ENCODE measurements at places on chromosomes 6 and 20.
A peak's percentile ranks its signal among the peaks of the same experiment; 100 is the strongest.

GRCh38 chr6:139265512-139266190 is 26.1 kb downstream of the TXLNB start:
- DNase-seq: no peak

GRCh38 chr6:113586413-113587077 is 270.6 kb upstream of the MARCKS start:
- DNase-seq: no peak

- DNase-seq: no peak
These were observed 81.0 kb downstream of the GPX5 start for GRCh38 chr6:28606424-28607391.

DNA sequence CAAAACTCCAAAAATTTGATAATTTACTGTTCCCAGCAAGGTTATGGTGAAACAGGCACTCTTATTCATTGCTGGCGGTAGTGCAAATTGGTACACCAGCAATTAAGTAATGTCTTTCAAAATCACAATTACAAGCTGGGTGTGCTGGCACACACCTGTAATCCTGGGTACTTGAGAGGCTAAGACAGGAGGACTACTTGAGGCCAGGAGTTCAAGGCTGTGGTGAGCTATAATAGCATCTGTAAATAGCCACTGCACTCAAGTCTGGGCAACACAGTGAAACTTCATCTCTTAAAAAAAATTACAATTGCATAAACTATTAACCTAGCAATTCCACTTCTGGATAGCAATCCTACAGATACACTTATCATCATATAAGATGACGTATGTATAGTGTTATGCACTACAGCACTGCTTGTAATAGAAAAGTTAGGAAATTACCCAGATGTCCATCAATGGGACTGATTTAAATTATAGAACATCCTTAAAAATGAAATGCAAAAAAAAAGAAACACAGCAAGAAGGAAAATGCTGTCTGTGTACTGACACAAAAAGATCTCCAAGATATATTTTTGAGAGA is 31.4 kb downstream of the NCOA6 start:
- DNase-seq: no peak

- DNase-seq: no peak
These were observed 22.8 kb upstream of the KHDC1 start for GRCh38 chr6:73285674-73286283.

GRCh38 chr20:2692036-2692885 is at the start of gene EBF4:
Gene EBF4 (plus strand): TSS chr20:2692780. CDS start chr20:2693646, 866 bp downstream.
- no peak for DNase-seq

- DNase-seq: no peak
These were observed 53.5 kb downstream of the RIPOR2 start for GRCh38 chr6:24882295-24882694.

- DNase-seq: no peak
These were observed 420.9 kb downstream of the PREX1 start for GRCh38 chr20:48406912-48407340.

GRCh38 chr20:11901127-11901526 is 16.6 kb upstream of the BTBD3 start:
- DNase-seq: no peak

DNA sequence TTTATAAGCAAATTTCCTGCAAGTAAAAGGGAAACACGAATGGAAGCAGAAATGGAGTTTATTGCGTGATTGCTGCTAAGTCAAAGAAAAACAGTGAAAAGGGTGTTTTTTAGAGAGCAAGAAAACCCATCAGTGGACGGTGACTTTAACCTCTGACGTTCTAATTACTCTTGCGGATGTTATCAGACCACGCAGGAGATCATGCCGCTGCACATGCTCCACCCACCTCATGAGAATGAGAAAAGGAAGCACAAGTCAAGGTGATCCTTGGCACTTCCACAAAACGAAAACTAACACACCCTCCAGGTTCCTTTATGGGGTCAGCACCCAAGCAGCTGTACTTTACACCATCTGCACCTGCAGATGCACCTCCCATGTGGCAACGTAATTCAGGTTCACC is 45.0 kb downstream of the LYRM4 start:
- DNase-seq: no peak

GRCh38 chr6:54053881-54054391 is 57.3 kb upstream of the MLIP start:
- DNase-seq: no peak

GRCh38 chr6:3835055-3835731 is 14.0 kb upstream of the FAM50B start:
- no peak for DNase-seq

- no peak for DNase-seq
These were observed 31.3 kb downstream of the SLC22A3 start for GRCh38 chr6:160379466-160379865.

DNA sequence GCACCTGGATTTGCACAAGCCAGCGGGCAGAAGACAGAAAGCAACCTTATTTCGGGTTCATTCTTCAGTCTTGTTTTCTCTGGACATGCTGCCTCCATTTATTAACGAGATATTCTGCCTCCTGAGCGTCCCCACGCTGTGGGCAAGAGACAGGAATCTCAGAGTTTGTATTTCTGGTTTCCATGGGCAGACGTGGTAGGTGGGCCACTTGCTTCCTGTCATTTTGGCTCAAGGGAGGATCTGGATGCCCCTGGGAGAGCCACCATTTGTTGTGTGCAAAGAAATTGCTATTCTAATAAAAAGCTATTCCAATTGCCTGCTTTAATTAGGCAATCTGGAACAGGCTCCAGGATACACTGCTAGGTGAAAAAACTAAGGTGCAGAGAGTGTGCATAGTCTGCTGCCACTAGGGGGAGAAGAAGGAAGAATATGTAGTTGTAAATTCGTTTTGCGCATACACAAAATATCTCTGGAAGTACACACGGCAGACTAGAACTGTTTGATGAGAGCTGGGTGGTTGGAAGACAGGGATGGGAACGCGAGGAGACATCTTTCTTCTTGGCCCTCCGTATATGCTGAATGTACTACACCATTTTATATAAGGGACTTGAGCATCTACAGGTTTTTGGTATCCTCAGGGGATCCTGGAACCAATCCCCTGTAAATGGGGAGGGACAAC is 30.1 kb upstream of the SLC16A10 start:
- no peak for DNase-seq

GRCh38 chr6:132400883-132401617 is at the start of gene MOXD1:
Gene MOXD1 (minus strand): TSS chr6:132401475. CDS start chr6:132401426, 49 bp downstream.
- no peak for DNase-seq

DNA sequence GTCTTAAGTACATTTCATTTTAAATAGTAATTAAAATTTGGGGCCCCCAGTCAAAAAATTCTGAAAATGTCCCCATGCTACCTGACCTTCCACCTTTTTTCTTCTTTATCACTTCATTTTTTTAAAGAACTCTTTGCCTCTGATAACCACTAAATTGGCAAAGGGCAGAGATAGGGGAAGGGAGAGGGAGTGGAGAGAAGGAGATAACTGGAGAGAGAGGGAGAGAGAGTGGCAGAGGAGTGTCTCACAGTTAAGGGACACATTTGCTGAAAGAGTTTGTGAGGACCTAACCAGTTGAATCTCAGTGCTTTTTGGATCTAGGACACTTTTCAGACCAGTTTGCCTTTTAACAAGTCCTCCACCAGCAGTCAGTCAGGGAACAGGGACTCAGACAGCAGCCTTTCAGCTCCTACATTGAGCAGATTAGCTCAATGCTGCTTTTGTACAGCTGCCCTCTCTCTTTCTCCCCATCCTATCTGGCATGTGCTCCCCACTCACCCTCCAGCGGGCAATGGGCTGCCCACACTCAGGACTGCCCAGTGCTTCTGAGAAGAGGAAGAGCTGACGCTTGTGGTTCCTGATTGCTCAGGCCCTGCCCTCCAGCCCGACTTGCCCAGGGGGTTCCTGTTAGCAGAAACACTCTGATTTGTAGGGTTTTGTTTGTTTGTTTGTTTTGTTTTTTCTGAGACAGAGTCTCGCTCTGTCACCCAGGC is 14.4 kb downstream of the ARMC2 start:
- DNase-seq: no peak

DNA sequence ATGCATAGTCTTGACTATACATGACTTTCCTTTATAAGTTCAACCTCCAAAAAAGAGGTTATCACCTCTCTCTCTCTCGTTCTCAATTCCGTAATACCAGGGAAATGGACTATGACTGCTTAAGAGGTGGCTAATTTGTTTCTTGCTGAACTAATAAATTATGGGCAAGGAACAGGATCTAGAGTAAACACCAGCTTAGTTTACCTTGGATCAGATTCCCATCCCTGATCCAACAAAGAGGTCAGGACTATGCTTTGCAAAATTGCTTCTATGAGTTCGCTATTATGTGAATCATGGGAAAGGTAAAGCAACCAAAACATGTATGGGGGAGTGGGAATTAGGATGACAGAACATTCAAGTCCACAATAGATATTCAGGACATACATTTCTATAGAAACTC is 630.7 kb downstream of the HACE1 start:
- no peak for DNase-seq

DNA sequence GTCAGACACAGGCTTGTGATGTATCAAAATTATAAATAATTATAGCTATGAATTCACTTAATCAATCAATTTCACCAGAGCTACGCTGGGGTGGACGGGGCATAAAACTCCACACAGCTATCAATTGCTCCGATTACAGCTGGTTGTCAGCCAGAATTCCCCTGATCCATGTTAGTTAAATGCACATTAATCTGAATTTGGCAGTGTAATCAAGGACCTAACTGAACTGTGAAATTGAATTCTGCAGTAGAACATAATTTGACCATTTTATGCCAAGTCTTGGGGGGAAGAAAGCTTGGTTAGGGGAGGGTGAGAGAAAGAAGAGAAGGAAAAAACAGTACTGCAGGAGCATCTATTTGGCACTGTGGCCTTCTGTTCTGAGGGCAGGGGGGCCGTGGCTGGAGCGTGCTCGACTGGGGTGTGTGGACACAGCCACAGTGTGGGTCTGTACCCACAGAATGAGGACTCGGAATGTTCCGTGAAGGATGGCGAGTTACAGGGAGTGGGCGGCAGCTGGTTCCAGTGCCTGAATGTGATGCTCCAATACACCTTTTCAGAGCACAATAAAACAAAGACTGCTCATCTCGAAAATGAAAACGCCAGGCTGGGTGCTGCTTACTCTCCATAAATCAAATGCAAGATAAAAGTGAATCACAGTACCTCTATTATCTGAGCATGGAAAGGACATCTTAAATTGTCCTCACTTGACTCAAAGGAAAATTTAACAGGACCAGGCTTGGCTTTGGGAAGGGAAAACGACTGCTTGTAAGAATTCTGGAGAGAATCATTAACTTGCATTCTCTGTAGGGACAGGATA is 59.2 kb downstream of the LAMP5 start:
- DNase-seq: no peak

- no peak for DNase-seq
These were observed 92.4 kb downstream of the PSMG4 start for GRCh38 chr6:3351105-3351676.

GRCh38 chr6:127902933-127903332 is 2.1 kb upstream of the THEMIS start:
- no peak for DNase-seq

- no peak for DNase-seq
These were observed 146.4 kb upstream of the STXBP5 start for GRCh38 chr6:147057705-147058342.

DNA sequence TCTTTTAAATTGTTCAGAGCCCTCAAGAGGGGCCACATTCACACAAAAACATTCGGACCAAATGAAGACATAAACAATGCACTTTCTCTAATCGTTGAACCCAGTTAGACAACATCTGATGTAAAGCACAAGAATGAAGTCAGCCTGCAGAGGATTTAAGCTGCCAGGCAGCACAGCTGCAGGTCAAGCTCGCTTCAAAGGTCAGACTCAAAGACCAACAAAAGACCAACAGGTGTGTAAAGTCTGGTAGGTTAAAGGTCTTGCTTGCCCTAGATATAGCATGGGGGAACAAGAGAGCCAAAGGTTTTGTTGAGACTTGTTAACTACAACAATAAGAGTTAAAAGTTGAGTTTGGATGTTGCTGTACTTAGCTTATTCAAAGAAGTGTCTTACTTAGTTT is 26.7 kb upstream of the MYLIP start:
- no peak for DNase-seq

GRCh38 chr20:50328222-50328979 is 137.8 kb downstream of the CEBPB start:
- no peak for DNase-seq

- DNase-seq: no peak
These were observed 52.3 kb downstream of the HBS1L start for GRCh38 chr6:135002229-135002844.

GRCh38 chr6:27019651-27020552 is 227.6 kb upstream of the PRSS16 start:
- peak; percentile 0 for DNase-seq

GRCh38 chr20:45452238-45452637 is 17.3 kb upstream of the WFDC2 start:
- DNase-seq: no peak

GRCh38 chr6:15387118-15387517 is 141.2 kb downstream of the JARID2 start:
- DNase-seq: no peak

DNA sequence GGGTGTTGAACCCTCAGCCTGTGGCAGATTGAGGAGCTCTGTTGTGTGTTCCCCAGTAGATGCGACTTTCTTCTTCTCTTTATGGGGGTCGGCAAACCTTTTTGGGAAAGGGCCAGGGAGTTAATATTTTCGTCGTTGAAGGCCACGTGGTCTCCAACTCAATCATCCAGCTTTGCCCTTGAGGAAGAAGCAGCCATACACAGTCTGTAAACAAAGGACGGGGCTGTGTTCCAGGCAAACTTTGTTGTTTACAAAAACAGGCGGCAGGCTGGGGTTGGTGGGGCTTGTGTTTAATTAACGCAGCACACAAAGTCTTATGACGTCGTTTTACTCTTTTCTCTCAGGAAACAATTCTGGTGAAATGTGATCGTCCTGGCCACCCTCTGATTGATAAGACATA is 20.2 kb downstream of the KIF25 start:
- DNase-seq: no peak

DNA sequence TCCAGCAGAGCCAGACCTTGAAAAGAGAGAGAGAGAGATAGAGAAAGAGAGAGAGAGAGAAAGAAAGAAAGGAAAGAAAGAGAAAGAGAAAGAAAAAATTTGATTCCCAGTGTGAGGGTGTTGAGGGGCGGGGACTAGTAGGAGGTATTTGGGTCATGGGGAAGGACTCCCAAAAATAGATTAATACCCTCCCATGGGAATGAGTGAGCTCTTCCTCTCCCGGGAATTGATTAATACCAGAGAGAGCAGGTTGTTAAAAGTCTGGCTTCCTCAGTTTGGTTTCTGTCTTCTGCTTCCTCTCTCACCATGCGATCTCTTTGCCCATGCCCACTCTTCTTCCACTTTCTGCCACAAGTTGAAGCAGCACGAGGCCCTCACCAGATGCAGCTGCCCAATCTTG is 28.8 kb upstream of the CFAP206 start:
- no peak for DNase-seq

Measured in stimulated activated CD8-positive, alpha-beta memory T cell treated with anti-CD3 and anti-CD28 coated beads, Interleukin-4, amount 100 ng/mL, for 1 hour (primary cell).